ENCODE measurements at places on chromosomes 1 and 21. TPM values are rescaled to one million over a fixed set of nuclear protein-coding genes. Genes with fewer than 3 reads are reported as not detected.

Gene ZYG11A
- 0.25 TPM for total RNA-seq

Gene WNT2B
- 0.12 TPM for total RNA-seq

Gene PCBP3
- 13.2 TPM for total RNA-seq

Gene BCAN
- total RNA-seq, result not detected

Gene PUM1
- total RNA-seq, result 87.1 TPM

Gene DYRK1A
- total RNA-seq, result 51.1 TPM

Gene SH2D2A
- total RNA-seq, result 211 TPM

Gene RIMKLA
- total RNA-seq, result 6.7 TPM

Gene OVAAL
- not detected for total RNA-seq

Gene TTC39A
- 0.11 TPM for total RNA-seq

Gene CNTN2
- total RNA-seq, result not detected

Gene GJA5
- total RNA-seq, result not detected

Data from activated CD4-positive, alpha-beta T cell treated with anti-CD3 and anti-CD28 coated beads for 36 hours (primary cell).